ENCODE measurements at places on chromosomes 3 and 15.

DNA sequence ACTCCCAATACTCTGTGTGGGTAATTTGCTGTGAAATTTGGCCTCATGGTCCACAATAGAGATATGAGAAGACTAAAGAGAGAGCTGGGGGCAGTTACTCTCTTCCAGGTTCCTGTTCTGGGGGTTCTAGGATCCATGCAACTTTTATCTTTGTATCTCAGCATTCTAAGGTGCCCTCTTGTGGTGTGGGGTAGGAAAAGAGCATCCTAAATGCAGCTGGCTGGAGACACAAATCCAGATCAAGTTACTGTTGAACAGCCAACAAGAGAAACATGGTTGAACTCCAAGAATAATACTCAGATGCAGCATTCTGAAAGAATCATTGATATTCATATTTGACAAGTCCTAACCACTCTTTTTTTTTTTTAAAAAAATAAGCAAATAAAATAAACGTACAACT is 238.2 kb downstream of the GREM1 start:
- DNase-seq = no peak

DNA sequence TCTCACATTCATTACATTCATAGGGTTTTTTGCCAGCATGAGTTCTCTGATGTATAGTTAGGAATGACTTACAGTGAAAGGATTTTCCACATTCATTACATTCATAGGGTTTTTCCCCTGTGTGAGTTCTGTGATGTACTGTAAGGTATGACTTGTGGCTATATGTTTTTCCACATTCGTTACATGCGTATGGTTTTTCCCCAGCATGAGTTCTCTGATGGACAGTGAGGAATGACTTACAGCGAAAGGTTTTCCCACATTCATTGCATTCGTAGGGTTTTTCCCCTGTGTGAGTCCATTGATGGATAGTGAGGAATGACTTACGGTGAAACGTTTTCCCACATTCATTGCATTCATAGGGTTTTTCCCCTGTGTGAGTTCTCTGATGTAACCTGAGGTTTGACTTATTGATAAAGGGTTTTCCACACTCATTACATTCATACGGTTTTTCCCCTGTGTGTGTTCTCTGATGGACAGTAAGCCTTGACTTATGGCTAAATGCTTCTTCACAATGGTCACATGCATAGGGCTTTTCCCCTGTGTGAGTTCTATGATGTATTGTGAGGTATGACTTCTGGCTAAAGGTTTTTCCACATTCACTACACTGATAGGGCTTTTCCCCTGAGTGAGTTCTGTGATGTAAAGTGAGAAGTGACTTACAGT is 47.4 kb downstream of the ZNF717 start:
- no peak for DNase-seq

GRCh38 chr3:243356-243725 is 46.8 kb downstream of the CHL1 start:
- no peak for DNase-seq

GRCh38 chr3:16885593-16886302 is 993 bp downstream of the PLCL2 start:
- no peak for DNase-seq

- no peak for DNase-seq
Observed at GRCh38 chr3:168493412-168494205, 397.9 kb upstream of the GOLIM4 start.

- no peak for DNase-seq
Observed at GRCh38 chr3:190970560-190970959, 108.1 kb upstream of the GMNC start.

DNA sequence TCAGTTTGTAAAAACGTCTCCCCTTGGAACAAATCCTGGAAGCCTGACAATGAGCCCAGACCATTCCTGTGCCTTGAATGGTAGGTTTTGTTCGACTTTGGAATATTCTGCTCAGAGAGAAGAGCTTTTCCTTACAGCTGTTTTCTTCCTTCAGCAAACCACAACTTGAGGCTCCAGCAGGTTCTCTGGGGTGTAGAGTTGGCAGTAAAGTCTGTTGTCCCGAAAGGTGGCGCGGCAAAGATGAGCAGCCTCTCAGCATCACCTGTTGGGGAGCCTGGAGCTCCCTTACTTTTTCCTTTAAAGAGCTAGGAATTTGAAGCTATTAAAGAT is 65.4 kb downstream of the BOC start:
- no peak for DNase-seq

DNA sequence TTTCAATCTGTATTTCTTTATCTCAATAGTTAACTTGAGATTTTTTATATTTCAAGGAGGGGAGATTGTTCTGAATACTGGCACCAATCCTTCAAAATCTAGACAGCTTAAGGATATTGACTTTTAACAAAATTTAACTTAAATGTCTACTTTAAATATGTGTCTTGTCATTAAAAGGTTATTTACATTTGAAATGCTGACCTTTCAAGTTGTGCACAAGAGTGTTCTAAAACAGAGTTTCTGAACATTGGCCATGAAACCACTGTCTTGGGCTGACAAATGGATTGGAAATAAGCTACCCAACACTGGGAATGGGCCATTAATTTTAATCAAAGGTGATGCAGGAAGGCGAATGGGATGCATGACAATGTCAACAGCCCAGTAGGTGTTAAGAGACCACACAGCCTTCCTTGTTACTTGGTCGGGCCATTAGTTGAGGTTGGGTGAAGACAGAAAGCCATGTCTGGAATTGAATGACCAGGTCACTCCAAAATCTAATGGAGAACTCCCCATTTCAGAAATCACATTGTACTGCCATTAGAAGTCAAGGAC is 128.5 kb downstream of the CDIN1 start:
- DNase-seq = no peak

- no peak for DNase-seq
Observed at GRCh38 chr15:62071711-62072308, 5.0 kb downstream of the C2CD4A start.

DNA sequence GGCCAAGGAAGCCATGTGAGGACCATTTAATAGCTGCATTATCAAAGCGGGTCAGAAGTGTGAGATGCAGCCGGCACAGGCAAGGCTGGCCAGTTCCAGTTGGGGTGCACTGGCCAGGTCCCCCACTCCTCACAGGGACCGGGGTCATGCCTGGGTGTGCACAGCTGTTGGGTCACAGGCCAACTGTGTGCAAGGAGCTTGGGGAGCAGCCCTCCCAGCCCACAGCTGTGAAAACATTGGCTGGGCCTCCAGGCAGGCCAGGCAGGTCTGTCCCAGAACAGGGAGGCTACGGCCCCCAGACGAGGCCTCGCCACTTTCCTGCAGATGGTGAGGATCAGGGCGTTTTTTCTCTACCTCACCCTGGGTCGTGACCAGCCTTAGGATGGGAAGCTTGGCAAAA is 521.0 kb downstream of the NTRK3 start:
- no peak for DNase-seq

GRCh38 chr15:101028321-101028720 is 109.2 kb downstream of the LRRK1 start:
- no peak for DNase-seq

Measured in activated T-cell treated with anti-CD3 and anti-CD28 coated beads for 4 hours (primary cell).